Erythroblast (primary cell): ENCODE measurements at places on chromosomes 1 and 21.

- no peak for DNase-seq
These were observed 84.8 kb upstream of the ATP1A1 start for GRCh38 chr1:116288201-116288598.

DNA sequence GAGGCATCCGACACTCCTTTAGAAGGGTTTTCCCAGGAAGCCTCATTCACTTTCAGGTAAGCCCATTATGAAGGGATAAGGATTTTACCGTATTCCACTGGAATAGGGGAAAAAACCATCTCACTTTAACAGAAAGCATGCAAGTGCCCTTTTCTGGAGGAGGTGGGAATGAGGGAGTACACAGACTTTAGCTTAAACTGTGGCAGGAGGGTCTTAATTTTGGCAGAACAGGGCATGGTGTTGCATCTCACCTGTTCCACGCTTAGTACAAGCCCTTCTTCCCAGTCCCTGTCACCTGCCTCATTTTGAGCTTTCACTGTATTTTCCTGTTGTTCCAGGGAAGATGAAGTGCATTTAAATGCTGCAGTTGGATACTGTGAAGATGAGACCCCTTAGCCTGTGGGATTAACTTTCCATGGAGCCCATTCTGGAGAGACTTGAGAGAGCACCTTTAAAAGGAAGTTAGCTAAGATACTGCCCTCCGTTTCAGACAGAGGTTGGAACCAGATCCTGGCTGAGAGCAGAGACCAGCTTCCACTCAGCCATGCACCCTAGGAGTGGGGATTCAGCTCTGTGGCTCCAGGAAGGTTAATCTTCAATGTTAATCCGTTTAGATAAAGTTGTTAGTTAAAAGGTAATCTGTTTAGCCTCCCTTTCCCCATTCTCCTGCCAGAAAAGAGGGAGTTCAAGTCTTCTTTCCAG, 42.6 kb downstream of the PBX1 start:
- DNase-seq, result no peak

DNA sequence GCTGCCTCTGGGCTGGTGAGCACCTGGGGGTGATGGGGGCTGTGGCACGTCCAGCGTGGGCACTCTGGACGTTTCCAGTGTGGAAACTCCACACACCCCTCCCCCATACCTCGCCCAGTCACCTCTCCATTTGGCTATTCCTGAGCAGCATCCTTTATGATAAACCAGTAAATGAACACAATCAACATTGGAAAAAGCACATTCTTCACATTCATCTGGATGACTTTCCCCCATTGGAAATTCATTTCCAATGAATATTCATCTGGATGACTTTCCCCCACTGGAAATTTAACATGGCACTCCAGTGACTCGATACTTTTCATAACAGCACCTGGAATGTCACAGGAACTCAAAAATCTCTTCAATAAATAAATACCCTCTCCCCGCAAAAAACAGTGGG, 104.8 kb upstream of the KRTAP19-8 start:
- no peak for DNase-seq

DNA sequence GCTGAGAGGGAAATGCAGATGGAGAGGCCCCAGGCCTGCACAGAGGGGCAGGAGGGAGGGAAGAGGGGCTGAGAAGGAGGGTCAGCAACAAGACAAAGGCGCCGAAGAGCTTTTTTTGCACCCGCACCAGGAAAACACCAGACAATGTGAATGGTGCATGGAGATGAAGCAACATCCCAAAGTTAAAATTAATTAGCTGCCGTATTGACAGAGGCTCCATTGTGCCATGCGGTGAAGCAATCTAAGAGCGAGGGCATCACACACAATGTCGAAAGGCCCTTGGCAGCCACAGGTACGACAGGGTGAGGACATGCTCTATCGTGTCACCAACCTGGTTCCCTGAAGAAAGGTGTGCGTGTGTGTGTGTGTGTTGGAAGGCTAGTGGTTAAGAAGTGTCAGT, 41.2 kb downstream of the SSBP3 start:
- no peak for DNase-seq

DNA sequence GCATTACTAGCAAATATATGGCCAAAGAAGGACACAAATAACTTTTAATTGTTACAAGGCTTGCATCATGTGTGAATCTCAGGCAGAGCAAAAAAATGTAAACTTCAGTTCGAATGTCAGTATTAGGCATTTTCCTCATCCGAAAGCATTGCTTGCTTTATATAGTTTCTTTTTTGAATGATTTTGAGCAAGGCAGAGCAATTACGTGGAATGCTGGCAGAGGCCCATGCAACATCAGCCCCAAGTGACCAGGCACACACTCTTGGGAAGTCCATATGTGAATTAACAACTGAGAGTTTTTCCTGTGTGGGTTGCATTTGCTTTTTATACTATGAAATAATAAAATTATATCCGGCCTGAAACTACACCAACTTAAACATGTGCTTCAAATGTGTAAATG, 274.8 kb downstream of the PTPRC start:
- DNase-seq, result no peak

- peak; percentile 64 for DNase-seq
These were observed 9.8 kb downstream of the SSBP3 start for GRCh38 chr1:54396261-54396933.

GRCh38 chr1:113545626-113546025, 155.3 kb downstream of the MAGI3 start:
- DNase-seq, result no peak

DNA sequence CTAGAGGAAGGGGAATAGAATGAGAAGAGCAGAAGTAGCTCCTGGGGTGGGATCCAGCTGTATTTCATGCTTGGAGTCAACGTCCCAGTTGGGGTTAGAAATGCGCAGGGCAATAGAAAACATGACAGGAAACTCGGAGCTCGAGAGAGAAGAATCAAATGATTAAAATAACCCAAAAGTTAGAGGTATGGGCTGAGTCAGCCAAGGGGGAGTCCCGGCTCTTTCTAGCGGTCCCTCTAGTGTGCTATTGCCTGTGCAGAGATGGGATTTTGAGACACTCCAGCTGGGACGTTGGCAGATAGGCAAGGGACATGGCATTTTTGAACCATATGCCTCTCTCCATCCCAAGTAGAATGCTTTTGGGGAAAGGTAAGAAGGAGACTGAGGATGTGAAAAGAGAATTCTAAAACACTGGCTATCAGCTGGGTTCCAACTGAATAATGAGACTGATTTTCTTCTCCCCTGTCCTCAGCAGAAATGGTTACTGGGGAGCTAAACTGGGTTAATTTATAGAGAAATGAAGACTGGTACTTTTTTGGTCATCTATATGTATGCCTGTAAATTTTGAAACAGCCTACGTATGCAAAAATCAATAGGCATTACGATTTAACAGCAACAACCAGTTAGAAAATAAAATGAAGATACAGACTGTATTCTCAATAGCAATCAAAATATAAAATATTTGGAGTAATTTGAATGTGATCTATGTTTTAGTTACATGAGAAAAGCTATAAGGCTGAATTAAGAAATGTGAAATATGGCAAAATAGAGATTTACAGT, 7.0 kb upstream of the VPS26C start:
- no peak for DNase-seq

DNA sequence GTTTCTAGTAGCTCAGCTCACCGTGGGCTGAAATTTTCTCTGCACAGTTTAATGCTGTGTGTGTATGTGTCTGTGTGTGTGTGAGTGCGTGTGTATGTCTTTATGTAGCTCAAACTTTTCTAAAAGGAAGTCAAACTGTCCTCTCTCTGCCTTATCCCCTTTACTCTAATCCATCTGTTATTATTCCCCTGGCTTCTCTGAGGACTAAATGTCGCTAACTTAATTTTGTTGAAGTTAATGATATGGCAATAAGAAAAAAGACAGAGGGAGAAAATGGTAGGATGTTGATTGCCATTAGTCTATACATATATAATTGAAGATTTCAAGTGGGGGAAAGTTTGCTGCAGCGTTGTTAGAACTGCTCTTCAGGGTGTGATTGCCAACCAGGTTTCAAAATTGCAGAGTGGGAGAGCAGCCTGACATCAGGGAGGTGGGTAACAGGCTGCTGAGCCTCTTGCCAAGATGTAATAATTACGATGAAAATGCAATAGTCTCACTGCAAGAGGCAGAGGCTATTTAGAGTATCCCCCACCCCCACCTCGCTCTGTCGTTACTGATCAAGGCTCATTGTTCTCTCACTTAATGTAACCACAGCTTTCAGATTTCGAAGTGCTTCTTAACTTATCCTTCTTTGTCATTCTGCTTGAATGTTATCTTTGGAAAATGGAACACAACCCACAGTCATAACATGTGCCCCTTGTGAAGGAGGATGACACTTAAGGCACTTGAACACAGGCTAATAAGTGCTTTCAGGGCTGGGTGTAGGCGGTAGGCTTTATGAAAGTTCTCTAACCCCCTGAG, 559.0 kb upstream of the PLXNA2 start:
- DNase-seq, result no peak

GRCh38 chr1:154212083-154212482, 6.0 kb upstream of the CFAP141 start:
- no peak for DNase-seq

DNA sequence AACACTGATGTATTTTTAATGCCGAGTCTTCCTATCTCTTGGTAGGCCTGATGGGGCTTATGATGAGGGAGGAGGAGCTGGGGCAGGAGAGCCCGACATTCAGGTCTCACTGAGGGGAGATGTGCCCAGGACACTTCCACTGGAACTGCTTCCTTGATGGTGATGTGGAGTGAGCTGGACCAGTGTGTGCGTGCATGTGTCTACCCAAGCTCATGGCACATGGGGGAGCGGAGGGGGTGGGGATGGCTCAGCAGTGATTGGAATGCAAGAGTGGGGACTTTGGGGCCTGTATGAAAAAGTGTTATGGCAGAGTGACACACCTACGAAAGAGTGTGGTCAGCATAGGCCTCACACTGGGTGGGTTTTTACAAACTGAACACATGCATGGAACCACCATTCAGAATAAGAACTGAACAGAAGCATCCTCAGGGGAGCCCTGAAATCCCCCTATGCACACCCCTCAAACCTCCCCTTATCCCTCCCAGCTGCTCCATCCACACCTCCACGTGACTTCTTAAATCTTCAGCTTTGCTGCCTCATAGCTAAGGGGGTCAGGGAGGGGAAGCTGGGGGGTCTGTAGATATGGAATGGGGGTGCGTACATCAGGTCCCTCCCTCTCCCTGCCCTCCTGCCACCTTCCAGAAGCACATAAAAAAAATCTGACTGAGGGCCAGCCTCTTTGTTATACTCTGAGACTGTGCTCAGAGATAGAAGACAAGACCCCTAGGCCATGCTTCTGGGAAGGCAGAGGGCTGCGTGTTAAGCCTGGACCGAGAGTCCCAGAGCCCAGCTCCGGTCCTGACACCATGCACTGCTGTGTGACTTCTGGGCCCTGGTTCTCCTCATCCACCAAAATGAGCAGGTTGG, 11.6 kb downstream of the IL6R start:
- DNase-seq, result no peak

- DNase-seq, result no peak
These were observed 63.2 kb upstream of the EFHD2 start for GRCh38 chr1:15346346-15347030.

DNA sequence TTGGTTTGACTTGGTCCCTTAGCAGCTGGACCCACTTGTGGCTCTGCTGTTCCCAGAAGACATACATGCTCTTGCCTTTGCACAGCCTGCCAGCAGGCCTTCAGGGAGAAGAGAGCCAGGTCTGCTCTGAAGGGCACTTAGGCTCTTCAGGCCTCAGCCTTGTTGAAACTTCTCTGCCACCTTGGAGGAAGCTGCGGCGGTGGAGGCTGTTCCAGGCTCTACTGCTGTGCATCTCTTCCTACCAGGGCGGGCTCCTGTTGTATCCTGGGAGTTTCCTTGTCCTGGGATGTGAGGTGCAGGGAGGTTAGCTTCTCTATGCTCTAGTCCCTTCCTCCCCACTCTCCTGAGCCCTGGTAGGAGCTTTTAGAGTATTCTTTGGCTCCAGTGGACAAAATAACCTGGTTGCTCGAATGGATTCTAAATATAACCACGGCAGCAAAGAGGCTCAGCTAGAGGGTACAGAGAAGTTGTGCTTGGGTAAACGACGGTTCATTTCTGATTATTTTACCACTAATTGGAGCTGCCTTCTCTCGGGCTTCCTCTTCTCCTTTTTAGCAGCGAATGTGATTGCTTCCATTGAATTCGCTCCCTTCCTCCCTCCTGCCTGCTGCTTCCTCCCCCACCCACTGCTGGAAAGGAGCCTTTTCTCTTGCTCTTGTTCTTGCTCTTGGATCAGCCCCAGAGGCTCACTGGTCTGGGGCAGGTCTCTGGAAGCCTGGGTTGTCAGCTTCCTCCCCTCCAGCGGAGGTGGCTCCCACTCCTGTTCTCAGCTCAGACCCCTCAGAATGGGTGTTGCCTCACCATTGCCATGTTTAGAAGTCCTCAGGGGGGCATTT, 126.6 kb upstream of the CACNA1E start:
- DNase-seq, result no peak

DNA sequence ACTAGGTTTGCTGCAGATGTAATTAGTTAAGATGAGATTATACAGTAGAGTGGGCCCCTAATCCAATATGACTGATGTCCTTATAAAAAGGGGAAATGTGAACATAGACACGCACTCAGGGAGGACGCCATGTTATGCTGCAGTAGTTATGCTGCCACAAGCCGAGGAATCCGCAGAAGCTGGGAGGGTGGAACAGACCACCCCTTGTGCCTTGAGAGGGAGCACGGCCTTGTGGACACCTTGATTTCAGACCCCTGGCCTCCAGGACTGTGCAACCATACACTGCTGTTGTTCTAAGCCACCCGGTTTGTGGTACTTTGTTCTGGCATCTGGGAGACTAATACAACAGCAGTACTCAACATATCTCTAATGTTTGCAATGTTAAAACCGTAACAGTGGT, 57.9 kb upstream of the HIVEP3 start:
- no peak for DNase-seq

GRCh38 chr1:55255901-55256300, 40.7 kb upstream of the USP24 start:
- DNase-seq, result no peak

DNA sequence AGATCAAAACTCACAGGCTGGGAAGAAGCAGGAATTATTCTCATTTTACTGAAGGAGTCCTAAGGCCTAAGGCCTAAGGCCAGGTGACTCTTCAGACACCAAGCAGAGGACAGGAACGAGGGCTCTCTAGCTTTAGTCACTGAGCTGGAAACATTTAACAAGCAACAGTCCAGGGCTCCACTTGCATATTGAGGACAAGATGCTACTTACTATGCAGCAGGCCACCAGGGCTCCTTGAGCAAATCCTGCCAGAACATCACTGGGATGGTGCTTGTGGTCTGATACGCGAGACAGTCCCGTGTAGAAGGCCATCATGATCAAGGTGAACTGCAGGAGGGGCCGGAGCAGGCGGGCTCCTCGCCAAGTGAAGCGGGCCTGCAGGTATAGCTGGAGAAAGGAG, 67.6 kb downstream of the PLPP3 start:
- DNase-seq, result no peak

GRCh38 chr21:31900121-31900895, 27.5 kb downstream of the HUNK start:
- no peak for DNase-seq

GRCh38 chr21:26210614-26211013, 40.0 kb upstream of the APP start:
- DNase-seq, result no peak

DNA sequence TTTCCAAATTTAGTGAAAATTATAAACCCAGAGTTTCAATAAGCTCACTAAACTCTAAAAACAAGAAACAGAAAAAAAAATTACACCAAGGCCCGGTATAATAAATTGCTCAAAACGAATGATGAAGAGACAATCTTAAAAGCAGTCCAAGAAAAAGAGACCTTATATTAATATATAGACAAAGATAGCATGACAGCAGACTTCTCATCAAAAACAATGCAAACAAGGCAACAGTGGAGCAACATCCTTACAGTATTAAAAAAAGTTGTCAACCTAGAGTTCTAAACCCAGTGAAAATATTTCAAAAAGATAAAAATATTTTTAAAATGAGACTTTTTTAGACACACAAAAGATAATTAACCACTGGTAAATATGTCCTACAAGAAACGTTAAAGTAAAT, 46.7 kb downstream of the KIFAP3 start:
- peak; percentile 2 for DNase-seq
